ENCODE measurements at places on chromosomes 7 and 10. TPM values are rescaled to one million over a fixed set of nuclear protein-coding genes. Genes with fewer than 3 reads are reported as not detected.

Gene GALNT17
- 2.7 TPM for total RNA-seq

Gene CYP2C9
- not detected for total RNA-seq

Gene PRSS37
- total RNA-seq, result not detected

Gene FXYD4
- not detected for total RNA-seq

Gene SFRP4
- 6.4 TPM for total RNA-seq

Gene METTL27
- 8.7 TPM for total RNA-seq

Gene EPDR1
- total RNA-seq, result 6.0 TPM

Gene MCM10
- 12.5 TPM for total RNA-seq

Gene BHLHA15
- total RNA-seq, result 1.0 TPM

Gene UPK3B
- 49.5 TPM for total RNA-seq

Gene GIMAP4
- not detected for total RNA-seq

Gene CH25H
- total RNA-seq, result not detected

Gene DIP2C
- total RNA-seq, result 30.6 TPM

Gene FKBP6
- total RNA-seq, result not detected

Gene SEMA3E
- 0.81 TPM for total RNA-seq

Data from mesothelial cell of epicardium (in vitro differentiated cells).